IMR-90 (cell line): ENCODE measurements at places on chromosomes 13 and 19. TPM values are rescaled to one million over a fixed set of nuclear protein-coding genes. Genes with fewer than 3 reads are reported as not detected.

ZNF888 gene
- 6.1 TPM in 2 replicates for total RNA-seq

OSCAR gene
- total RNA-seq: not detected in 2 replicates

GRCh38 chr13:98822225-98822606, 69.7 kb upstream of the SLC15A1 start:
- peak; percentile 20 for DNase-seq
- H3K4me3 ChIP-seq: no peak overlapping the region
- H3K27me3 ChIP-seq: no peaks in the 10 kb centered on the region
- H3K36me3 ChIP-seq: no peaks in the 10 kb centered on the region
- no peak overlapping the region for H3K27ac ChIP-seq

DNA sequence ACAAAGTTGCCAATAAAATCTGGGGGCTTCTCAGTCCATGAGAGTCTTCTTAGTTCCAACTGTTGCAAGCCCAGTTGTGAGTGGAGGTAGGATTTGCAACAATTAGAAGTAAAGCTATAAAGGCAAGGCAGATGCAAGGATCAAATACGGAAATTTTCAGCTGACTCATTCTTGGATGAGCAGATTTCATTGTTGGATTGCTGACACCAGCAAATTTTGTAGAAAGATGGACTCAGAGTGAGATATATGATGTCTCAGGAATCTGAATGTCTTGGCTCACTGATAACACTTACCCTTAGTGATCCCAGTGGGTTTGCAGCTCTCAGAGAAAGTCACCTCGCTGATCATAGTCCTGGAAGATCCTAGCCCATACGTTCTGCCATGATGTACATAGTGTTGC, 209.0 kb downstream of the GPC6 start:
- no peaks in the 10 kb centered on the region for H3K27me3 ChIP-seq
- no peak overlapping the region for H3K4me3 ChIP-seq
- no peaks in the 10 kb centered on the region for H3K4me1 ChIP-seq
- DNase-seq: no peak
- H3K27ac ChIP-seq: no peak overlapping the region
- no peaks in the 10 kb centered on the region for H3K36me3 ChIP-seq

GRCh38 chr19:16021796-16022195, 54.5 kb upstream of the TPM4 start:
- no peaks in the 10 kb centered on the region for H3K4me1 ChIP-seq
- peaks cover 7% of the 10 kb centered on the region; the same call in 1 of the 2 replicates for H3K27me3 ChIP-seq
- no peak overlapping the region for H3K4me3 ChIP-seq
- H3K27ac ChIP-seq: no peak overlapping the region
- DNase-seq: no peak

- no peaks in the 10 kb centered on the region for H3K27me3 ChIP-seq
- DNase-seq: no peak
- H3K27ac ChIP-seq: no peak overlapping the region
- no peak overlapping the region for H3K4me3 ChIP-seq
Measured at GRCh38 chr19:39469567-39469966, 11.1 kb upstream of the TIMM50 start.

- no peak overlapping the region for H3K27ac ChIP-seq
- H3K27me3 ChIP-seq: no peaks in the 10 kb centered on the region
- DNase-seq: peak; percentile 76
- H3K36me3 ChIP-seq: 0 out of 2 replicates have a peak, but pooled peaks cover 1% of the 10 kb centered on the region
Measured at GRCh38 chr13:27130223-27130978, 41.2 kb downstream of the USP12 start.
